ENCODE measurements at places on chromosomes 12 and 14.

DNA sequence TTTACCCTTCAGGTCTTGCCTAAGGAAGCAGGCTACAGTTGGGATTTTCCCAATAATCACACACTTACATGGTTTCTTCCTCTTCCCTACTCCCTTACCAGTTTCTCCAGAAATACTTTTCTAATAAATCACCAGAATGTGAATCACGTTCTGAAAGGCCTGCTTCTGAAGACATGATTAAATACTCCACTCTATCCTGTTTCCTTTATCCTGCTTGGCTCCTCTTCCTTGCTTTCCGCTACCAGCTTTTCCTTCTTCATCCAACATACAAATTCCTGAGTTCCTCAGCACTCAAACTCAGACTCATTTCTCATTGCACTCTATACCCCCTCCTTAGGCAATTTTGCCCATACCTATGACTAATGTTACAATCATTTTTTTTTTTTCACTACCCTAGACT is 118.3 kb downstream of the MGAT4C start:
- DNase-seq, result no peak

DNA sequence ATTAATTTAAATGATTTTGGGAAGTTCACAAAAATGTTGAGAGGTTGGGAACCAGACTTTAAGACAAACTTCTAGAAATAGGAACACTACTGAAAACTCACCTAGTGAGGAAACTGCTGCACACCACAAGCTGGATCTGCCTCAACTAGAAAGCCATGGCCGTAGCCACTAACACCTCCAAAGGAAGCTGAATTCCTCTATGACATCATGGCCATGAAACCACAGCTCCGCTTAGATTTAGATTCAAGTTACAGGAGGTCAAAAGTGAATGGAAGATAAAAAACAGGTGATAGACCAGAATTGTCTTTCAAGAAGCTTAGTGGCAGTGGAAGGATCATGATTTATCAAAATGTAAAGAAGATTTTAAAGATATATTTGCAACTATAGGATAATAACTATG is 208.8 kb upstream of the ALG10 start:
- no peak for DNase-seq

DNA sequence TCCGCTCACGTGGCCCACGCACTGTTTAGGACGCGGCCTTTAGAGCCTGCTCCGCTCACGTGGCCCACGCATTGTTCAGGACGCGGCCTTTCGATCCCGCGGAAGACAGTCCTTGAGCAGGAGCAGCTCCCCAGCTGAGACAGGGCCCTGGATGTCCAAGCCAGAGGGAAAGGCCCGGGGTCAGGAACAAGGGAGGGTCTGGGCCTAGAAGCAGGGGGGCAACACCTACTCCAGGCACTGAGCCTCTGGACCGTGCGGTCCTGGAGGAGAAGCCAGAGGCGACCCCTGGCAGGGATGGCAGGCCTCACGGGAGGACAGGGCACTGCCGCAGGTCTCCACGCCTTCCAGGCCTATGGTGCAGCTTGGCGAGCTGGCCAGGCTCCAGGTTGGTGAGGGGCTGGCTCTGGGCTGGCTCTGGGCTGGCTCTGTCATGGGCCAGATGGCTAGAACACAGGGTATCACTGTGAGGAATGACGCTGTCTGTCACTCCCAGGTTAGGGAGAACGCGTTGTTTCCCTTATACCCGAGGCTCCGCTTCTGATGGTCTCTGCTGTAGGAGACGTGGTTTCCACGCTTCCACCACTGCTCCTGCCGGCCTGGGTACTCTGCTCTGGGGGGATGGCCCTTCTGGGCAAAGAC is 341.7 kb downstream of the TMEM121 start:
- no peak for DNase-seq

DNA sequence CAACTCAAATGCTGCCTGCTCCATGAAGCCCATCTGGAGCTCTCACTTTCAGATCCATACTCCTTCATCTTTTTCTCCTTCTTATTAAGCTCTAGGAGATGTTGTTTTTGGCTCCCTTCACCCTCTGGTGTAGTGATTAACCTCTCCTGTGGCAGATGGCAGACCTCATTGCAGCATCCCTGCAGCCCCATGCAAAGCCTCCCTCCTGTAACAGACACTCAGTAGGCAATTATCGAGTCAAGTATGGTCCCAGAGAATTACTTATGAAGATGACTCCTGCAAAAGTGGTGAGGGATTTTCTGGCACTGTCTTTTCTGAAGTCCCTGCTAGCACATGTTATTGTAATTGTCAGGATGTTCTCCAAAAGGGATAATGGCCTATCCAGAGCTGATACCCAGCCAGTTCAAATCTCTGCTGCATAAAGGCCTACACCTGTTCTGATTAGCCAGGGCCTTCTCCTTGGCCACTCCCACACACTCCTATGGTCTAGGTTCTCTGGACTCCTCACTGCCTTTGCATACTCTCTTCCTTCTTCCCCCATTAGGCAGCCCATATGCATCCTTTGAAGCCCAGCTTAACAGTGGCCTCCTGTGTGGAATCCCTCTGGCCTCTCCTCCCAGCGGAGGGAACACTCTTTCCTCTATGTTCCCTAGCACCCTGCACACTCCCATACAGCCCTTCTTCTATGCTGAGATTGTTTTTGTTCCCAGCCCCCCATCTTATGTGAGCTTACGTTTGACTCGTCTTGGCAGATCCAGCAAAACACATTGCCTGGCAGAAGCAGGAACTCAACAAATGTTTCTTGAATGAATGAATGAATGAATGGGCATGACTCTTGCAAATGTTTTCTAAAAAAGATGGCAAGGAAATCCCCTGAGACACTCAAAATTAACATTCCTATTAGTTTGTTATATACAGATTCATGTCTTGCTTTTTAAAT is 43.9 kb upstream of the MDM1 start:
- no peak for DNase-seq

DNA sequence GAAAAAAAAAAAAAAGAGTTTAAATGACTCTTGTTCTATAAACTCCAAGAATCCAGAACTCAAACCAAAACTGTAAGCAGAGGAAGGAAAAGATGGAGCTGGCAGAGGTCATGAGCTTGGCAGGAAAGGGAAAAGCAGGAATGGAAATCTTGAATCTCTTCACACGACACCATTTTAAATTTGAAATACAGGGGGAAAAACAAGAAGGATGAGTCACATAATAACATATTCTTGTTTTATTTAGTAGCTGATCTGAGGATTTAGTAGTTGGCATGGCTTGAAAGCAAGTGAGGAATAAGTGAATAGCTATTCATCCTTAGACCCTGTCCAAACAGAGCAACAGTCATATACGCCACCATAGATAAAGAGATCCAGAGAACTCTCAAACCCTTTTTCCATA is 35.0 kb downstream of the EPS8 start:
- no peak for DNase-seq

GRCh38 chr12:96985515-96986362 is 78.7 kb downstream of the NEDD1 start:
- DNase-seq, result peak; percentile 23

GRCh38 chr12:120421701-120422100 is 16.2 kb upstream of the COX6A1 start:
- no peak for DNase-seq

- no peak for DNase-seq
These were observed 26.2 kb downstream of the ANG start for GRCh38 chr14:20714593-20715250.

GRCh38 chr12:89645434-89645833 is 63.2 kb downstream of the ATP2B1 start:
- no peak for DNase-seq

- no peak for DNase-seq
These were observed at the start of gene DENND5B for GRCh38 chr12:31590642-31591379. Gene DENND5B, minus strand, starts transcription at chr12:31591136. Its CDS starts 304 bp downstream, at chr12:31590832.

Measured in activated T-helper 1 cell treated with Interleukin-2 at 50 U/mL for 16 hours (primary cell).